ENCODE measurements at places on chromosomes 11 and 22. TPM values are rescaled to one million over a fixed set of nuclear protein-coding genes. Genes with fewer than 3 reads are reported as not detected.
A peak's percentile ranks its signal among the peaks of the same experiment; 100 is the strongest.

- DNase-seq, result no peak
These were observed 623 bp downstream of the NDUFS8 start for GRCh38 chr11:68031144-68031464.

- DNase-seq, result peak; percentile 40
These were observed 73.5 kb downstream of the KCNQ1 start for GRCh38 chr11:2518111-2518982.

DNA sequence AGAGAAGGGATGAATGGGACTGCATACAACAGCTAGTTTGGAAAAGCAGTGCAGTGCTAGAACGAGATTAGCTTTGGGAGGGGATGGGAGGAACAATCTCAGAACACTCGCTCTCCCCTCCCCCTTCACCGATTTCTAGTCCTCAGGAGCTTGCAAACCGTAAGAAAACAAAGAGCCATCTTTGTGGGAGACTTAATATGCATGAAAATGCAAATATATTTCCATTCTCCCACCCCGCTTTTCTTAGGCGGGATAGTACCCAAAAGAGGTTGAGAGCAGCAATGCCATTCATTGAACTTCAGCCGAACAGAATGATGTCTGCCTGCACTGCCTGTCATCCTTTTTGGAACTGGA lies 1.1 kb downstream of the SPINDOC start:
- no peak for DNase-seq

- no peak for DNase-seq
These were observed 342 bp downstream of the EFCAB6 start for GRCh38 chr22:43811777-43812148.

GRCh38 chr11:11579012-11579988 lies 42.5 kb downstream of the GALNT18 start:
- DNase-seq, result no peak

DNA sequence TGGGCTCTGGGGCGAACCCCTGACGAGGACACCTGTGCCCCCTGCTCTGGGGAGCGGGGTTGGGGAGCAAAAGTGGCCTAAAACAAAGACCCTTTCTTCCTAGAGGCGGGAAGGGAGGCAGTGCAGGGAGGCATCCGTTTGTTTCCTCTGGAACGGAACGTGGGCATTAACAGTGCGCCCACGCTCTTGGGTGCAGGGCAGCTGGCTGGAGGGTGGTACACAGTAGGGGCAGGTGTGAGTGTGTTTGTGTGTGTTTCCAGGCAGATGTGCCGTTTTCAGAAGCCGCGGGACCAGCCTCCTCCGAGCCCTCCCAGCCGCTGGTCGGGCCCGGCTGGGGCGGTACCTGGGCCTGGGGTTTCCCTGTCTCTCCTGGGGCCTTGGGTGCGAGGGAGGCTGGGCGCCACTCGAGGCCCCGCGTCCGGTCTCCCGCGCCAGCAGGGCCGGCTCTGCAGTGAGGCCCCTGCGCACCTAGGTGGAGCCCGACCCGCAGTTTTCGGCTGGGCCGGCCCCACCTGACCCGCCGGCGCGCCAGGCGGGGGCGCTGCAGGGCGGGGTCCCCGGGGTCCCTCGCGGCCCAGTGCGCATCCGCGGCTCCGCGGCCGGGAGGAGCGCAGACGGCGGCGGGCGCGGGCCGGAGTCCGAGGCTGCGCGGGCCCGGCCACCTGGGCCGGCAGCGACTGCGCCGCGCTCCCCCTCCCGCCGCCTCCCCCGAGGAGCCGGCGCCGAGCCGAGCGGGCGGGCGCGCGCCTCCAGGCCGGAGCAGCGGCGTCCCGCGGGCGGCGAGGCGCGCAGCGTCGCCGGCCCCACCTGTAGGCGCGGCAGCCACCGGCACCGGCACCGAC lies 1252.7 kb downstream of the BRD1 start:
- DNase-seq, result no peak

DNA sequence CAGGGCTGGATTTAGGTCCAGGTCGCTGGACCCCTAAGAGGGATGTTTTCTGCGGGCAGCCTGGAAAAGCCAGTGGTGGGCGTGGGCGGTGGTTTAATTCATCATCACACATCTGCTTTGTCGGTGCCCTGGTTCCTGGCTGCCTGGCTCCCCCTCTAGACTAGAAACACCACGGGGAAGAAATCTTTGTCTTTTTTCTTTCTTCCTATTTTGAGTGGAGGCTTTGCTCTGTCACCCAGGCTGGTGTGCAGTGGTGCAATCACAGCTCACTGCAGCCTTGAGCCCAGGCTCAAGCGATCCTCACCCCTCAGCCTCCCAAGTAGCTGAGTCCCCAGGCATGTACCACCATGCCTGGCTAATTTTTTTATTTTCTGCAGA lies 86.6 kb upstream of the LINC01488 start:
- no peak for DNase-seq

GRCh38 chr11:105491394-105491793 lies 118.5 kb upstream of the GRIA4 start:
- no peak for DNase-seq

RBX1 gene
- total RNA-seq, result 36.1 TPM

FGF3 gene
- total RNA-seq, result not detected

OR5P2 gene
- total RNA-seq, result 17.2 TPM

MPEG1 gene
- 3.0 TPM for total RNA-seq

OR1S1 gene
- not detected for total RNA-seq

All from suprapubic skin (tissue), 4 donors.